Effector memory CD4-positive, alpha-beta T cell (primary cell): ENCODE measurements at places on chromosomes 3 and 15.

- H3K27me3 ChIP-seq: peaks cover 16% of the 10 kb centered on the region
- no peaks in the 10 kb centered on the region for H3K36me3 ChIP-seq
- no peak for DNase-seq
- H3K4me3 ChIP-seq: no peak overlapping the region
Observed at GRCh38 chr15:74370471-74370870, 3.0 kb upstream of the CYP11A1 start.

DNA sequence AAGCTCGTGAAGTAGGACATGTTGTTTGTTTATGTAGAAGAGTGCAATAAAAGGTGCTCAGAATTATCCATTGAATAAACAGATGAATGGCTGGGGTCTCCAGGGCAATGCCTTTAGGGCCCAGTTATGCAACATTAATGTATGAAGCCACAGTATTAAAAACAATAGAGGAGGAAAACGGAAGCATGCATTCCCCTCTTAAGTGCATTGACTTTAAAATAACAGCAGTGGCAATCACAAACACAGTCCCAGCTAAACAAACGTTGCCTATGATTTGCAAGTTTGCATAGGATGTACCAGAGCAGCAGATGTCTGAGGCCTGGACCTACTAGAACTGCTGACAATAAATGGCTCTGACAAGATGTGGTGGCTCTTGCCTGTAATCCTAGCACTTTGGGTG is 60.6 kb upstream of the GCNT3 start:
- H3K27me3 ChIP-seq: no peaks in the 10 kb centered on the region
- H3K4me3 ChIP-seq: no peak overlapping the region
- H3K27ac ChIP-seq: no peak overlapping the region
- no peak for DNase-seq

DNA sequence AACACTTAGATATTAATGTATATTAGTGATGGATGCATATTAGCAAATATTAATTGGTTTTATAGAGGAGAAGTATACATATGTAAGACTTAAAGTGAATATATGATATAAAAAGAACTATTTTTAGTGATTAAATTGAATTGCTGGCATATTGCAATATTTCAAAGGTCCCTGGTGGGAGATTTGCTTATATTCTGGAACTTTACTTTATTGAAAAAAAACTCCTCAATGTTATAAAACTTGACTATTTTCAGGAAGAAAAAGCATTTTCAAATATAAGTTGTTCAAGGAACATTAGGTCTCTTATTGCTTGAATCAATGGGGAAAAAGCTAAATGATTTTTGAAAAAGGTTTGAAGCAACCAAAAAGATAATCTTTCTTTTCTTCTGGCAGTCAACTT is 21.4 kb upstream of the OTOL1 start:
- H3K36me3 ChIP-seq: no peaks in the 10 kb centered on the region
- no peak overlapping the region for H3K27ac ChIP-seq
- H3K4me1 ChIP-seq: no peaks in the 10 kb centered on the region
- DNase-seq: no peak

GRCh38 chr15:63483521-63484371 is 20.6 kb upstream of the USP3 start:
- peak overlapping the region; percentile 4 for H3K4me3 ChIP-seq
- peak overlapping the region; percentile 68 for H3K27ac ChIP-seq
- H3K4me1 ChIP-seq: peaks cover 68% of the 10 kb centered on the region
- no peaks in the 10 kb centered on the region for H3K27me3 ChIP-seq

DNA sequence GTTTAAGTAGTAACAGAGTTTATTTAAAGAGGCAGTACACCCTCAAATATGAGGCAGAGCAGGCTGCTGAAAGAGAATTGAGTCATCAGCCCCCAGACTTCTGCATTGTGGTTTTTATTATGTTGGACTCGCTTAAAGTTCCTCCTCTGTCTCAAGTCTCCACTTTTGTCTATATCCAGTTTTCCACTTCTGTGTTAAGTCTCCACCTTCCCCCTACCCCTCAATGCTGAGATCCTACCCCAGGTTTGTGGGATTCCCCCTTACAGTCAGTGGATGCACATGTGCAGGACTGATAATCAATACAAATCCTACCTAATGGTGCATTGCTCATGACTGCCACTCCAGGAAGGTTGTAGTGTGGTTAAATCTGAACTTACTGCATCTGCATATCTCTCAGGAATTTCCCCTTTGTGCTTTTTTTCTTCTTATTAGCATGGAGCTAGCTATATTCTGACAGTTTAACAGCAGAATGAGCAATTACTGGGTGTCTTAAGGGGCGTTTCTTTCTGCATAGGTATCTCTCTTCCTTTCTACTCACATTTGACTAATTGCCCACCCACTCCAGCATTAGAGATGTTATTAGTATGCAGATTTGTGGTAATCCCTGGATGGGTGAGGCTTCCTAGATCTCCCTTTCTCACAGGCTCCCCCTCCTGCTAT is 11.9 kb upstream of the CD200R1L start:
- H3K4me3 ChIP-seq: no peak overlapping the region
- H3K36me3 ChIP-seq: no peaks in the 10 kb centered on the region
- H3K27ac ChIP-seq: peak overlapping the region; percentile 1
- no peaks in the 10 kb centered on the region for H3K27me3 ChIP-seq
- DNase-seq: no peak

GRCh38 chr3:175432376-175433025 is 573.4 kb downstream of the NAALADL2 start:
- no peak for DNase-seq
- no peaks in the 10 kb centered on the region for H3K4me1 ChIP-seq
- no peaks in the 10 kb centered on the region for H3K27me3 ChIP-seq
- no peaks in the 10 kb centered on the region for H3K36me3 ChIP-seq
- H3K27ac ChIP-seq: no peak overlapping the region

DNA sequence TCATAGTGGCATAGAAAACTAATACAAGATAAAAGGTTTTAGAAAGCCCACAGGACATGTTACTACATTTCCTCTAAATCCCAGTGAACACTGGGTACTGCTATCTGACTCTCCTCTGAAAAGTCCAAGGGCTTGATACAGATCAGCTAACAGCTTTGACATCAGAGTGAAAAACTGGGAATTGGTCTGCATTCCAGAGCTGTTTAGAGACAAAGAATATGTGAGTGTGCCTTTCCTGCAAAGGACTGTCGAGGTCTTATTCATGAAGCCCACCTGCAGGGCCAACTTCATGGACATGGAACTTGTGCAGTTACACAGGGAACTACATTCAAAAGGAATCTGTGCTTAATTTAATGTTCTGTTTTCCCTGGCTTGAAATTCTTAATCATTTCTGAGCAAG is 5.2 kb upstream of the TMCO5A start:
- no peaks in the 10 kb centered on the region for H3K27me3 ChIP-seq
- no peak overlapping the region for H3K27ac ChIP-seq
- H3K36me3 ChIP-seq: no peaks in the 10 kb centered on the region
- DNase-seq: no peak
- no peak overlapping the region for H3K4me3 ChIP-seq

DNA sequence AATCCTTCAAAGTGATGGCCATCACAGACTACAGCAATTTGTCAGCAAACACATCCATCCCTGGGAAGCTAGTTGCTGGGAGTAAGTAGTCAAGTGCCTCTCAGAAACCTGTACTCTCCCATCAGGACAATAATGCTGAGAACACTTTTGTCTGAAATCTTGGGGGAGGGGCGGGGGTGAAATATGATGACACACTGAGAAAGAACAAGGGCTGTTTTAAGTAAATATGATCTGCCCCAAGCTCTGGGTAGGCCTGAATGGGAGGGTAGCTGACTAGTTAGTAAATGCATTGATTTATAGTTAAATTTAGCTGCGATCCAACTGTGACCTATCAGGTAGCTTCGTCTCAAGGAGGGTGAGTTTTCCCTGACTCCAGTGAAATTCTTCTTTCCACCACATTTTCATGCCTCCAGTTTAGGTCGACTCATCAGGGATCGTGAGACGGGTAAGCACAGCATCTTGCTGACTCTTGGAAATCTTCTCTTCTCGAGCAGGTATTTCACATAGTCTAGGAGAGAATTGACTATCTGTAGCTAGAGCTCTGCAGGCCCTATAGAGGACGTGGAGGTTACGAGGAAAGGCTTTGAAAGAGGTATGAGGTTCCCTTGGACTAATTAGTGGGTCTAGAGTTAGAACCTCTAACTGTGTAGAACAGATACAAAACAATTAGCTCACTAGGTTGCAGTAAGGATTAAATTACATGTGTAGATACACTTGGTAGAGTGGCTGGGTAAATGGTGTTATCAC is 213.4 kb upstream of the SLC2A2 start:
- H3K27ac ChIP-seq: no peak overlapping the region
- no peaks in the 10 kb centered on the region for H3K4me1 ChIP-seq

GRCh38 chr3:122305818-122306621 is 19.0 kb upstream of the CSTA start:
- no peaks in the 10 kb centered on the region for H3K4me1 ChIP-seq
- no peak overlapping the region for H3K27ac ChIP-seq
- H3K27me3 ChIP-seq: no peaks in the 10 kb centered on the region

GRCh38 chr15:72344602-72345001 is 24.6 kb upstream of the CELF6 start:
- H3K36me3 ChIP-seq: peaks cover 48% of the 10 kb centered on the region
- no peak overlapping the region for H3K4me3 ChIP-seq
- no peak overlapping the region for H3K27ac ChIP-seq
- no peaks in the 10 kb centered on the region for H3K27me3 ChIP-seq
- no peaks in the 10 kb centered on the region for H3K4me1 ChIP-seq
